HEK293T (cell line): ENCODE measurements at places on chromosomes 1 and 21.

- DNase-seq, result no peak
Measured at GRCh38 chr1:8252266-8252951, 65.5 kb upstream of the SLC45A1 start.

DNA sequence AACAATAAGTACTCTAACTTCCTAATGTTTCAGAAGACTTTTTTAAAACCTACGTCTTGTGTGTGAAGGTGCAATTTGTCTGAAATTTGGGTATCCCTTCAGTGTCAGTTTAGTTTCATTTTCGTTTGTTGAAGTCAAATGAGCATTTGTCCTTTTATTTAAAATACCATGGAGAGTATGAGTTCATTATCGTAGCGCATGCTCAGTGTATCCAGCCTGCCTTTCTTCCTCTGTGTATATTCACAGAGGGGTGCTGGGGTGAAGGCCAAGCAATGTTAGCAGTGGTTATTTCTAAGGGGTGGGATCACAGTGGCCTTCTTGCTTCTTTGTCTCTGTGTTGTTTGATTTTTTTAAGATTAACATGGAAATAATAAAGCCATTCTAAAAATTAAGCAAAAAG is 43.2 kb downstream of the CNN3 start:
- DNase-seq, result no peak

DNA sequence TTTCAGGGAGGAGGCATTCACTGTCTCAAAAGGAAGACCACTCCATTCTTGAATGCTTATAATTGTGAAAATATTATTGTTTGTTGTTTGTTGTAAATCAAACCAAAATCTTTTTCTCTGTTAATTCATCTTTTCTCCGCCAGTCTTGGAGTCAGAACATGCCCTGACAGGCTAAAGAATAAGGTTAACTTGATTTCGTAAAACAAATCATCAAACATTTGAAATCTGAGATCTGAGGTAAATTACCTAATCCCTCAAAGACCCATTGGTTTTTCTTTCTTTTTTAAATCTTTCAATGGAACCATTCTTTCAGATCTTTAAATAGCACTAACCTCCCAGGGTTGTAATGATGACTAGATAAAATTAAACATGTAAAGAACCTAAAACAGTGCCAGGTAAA is 430.1 kb upstream of the PTBP2 start:
- DNase-seq, result no peak

- no peak for DNase-seq
Measured at GRCh38 chr1:55233145-55233777, 18.1 kb upstream of the USP24 start.

DNA sequence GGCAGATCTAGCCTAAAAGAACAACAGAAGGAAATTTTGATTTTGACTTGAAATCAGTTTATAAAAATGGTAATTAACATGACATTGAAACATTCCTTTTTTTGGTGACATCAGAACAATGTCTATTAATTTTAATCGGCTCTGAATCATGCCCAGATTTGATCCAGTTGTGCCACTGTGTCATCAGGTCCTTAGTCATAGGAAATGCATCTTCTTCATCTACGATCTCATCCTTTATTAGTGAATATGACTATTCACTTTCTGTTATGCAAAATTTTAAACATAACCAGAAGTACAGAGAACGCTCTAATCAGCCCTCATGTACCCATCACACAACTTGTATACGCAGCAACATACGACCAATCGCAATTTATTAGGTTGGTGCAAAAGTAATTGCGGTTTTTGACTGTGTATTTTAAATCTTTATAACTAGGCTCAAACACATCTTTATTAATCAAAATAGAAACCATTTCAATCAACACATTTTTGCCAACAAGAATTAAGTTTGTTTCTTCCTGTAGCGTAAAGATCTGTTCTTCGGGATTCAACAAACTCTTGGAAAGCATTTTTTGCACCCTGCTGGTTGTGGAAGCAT is 40.3 kb upstream of the TLR5 start:
- DNase-seq, result no peak

DNA sequence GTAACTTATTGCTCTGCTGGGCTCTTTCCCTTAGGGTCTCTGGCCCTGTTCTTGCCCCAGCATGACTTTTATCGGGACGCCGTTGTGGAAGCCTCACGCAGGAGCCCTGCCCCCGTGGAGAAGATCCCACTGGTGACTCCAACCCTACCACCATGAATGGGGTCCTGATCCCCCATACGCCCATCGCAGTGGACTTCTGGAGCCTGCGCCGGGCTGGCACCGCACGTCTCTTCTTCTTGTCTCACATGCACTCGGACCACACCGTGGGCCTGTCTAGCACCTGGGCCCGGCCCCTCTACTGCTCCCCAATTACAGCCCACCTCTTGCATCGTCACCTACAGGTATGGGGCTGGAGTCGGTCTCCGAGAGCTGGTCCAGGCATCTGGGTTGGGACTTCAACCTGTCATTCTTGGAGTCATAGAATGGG is 322 bp downstream of the DCLRE1B start:
- DNase-seq, result peak; percentile 51

DNA sequence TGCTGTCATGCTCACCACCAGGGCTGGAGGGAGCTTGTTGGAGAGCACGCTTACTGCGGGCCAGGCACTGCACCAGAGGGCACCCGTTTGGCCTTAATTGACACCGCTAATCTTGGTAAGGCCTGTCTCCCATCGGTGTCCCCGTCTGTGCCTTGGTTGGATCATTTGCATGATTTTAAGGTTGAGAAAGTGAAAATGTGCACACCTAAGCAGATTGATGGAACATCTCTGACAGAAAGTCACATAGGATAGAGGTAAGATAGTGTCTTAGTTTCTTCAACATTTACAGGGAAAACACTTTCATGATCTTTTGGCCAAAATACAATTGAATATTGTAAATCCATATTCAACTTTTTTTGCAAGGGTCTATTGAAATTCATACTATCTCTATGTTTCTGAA is 255.5 kb downstream of the KCNJ6 start:
- no peak for DNase-seq

DNA sequence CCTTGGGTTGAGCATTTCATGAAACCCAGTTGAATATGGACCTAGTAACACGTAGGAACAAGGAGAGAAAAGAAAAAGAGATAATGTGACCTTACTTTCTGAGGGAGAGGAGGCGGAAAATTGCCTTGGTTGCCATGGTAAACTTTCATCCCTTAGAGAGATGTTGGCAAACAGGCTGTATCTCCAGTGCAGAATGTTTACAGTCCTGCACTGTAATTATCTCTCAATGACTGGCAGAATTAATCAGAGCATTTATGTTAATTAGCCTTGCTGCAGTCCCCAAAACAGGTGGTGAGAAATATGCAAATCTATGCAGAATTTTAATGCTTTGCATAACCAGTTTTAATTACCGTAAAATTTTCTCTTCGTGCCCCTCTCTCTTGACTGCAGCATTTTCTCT is 147.3 kb downstream of the CD247 start:
- DNase-seq, result no peak

GRCh38 chr1:936348-937264 is 12.9 kb downstream of the SAMD11 start:
- DNase-seq, result no peak

- DNase-seq, result no peak
Measured at GRCh38 chr1:29880556-29880955, 644.2 kb downstream of the PTPRU start.

- no peak for DNase-seq
Measured at GRCh38 chr1:109897259-109897955, 13.2 kb upstream of the CSF1 start.

GRCh38 chr1:71043065-71043464 is 4.6 kb downstream of the PTGER3 start:
- no peak for DNase-seq

GRCh38 chr21:25862112-25862511 is 127.3 kb downstream of the GABPA start:
- no peak for DNase-seq

- no peak for DNase-seq
Measured at GRCh38 chr1:156859523-156860112, 701 bp upstream of the INSRR start.

- no peak for DNase-seq
Measured at GRCh38 chr1:244963231-244963826, 99.0 kb upstream of the HNRNPU start.

GRCh38 chr1:208272311-208272710 is 28.1 kb upstream of the PLXNA2 start:
- no peak for DNase-seq

DNA sequence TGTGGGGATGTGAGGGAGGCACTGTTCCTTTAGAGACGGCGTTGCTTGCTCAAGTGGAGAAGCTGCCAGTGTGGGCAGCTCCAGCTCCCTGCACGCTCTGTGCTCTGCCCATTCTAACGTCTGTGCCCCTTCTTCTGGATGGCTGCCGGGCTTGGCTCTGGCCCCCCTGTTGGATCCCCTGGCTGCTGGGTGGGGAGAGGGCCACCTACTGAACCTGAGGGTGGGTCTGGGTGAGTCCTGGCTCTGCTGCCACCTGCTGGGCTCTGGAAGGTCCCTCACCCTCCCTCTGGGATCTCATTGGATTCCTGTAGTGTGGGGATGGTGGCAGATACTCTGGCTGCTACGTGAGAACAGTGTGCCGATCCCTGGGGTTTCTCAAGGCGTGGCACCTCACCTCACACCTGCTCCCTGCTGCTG is 5.0 kb downstream of the PFKL start:
- peak; percentile 69 for DNase-seq

GRCh38 chr1:9345471-9345870 is 52.8 kb downstream of the SPSB1 start:
- no peak for DNase-seq

GRCh38 chr21:38505654-38506523 is 7.6 kb upstream of the ERG start:
- DNase-seq, result peak; percentile 42

DNA sequence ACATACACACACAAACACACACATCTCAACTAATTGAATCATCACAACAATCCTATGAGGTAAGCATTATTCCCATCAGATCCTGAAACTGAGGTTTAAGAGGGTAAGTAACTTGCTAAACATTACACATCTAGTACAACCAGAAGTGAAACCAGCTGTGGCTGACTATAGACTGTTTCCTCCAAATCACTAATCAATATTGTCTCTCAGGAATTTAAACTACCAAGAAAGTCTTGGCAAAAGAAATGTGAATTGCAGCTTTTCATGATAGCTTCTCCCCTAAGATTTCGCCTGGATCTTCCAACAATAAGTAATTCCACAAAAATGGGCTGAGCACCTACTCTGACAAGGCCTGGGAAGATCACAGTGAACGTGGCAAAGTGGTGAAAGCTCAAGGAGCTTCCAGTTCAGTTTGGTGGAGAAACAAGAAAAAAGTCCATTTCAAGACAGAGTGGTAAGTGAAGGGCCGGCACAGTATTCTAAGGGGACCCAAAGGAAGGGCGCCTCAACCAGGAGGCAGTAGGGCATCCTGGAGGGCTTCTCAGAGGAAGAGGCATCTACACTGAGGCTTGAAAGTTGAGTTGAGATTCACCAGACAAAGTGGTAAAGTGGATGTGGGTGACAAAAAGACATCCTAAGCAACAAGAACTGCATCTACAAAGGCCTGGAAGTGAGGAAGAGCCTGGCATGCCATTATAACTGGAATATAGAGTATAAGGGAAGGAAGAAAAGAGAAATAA is 22.1 kb downstream of the LRRC52 start:
- no peak for DNase-seq

GRCh38 chr1:24930260-24931145 is at the start of gene RUNX3:
RUNX3 (minus strand) TSS chr1:24930276; CDS start chr1:24929868, 408 bp downstream.
- peak; percentile 64 for DNase-seq

GRCh38 chr1:15799004-15799867 is 8.2 kb downstream of the UQCRHL start:
- no peak for DNase-seq

- DNase-seq, result no peak
Measured at GRCh38 chr1:37472994-37473393, 1.4 kb upstream of the ZC3H12A start.

GRCh38 chr1:86708920-86709319 is 4.5 kb downstream of the SH3GLB1 start:
- DNase-seq, result no peak

- peak; percentile 4 for DNase-seq
Measured at GRCh38 chr1:1092894-1093609, 18.9 kb upstream of the RNF223 start.

DNA sequence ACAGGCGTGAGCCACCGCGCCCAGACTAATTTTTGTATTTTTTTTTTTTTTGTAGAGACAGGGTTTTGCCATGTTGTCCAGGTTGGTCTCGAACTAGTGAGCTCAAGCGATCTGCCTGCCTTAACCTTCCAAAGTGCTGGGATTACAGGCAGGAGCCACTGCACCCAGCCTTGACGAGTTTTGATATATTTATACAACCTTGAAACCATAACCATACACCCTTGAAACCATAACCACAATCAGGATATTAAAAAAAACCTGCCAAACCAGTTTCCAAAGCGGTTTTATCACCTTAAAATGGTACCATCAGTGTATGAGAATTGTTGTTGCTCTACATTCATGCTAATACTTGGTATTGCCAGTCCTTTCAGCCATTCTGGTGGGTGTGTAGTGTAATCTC is 3.7 kb upstream of the PHACTR4 start:
- DNase-seq, result no peak

GRCh38 chr1:219885680-219886079 is 42.7 kb downstream of the SLC30A10 start:
- no peak for DNase-seq

- no peak for DNase-seq
Measured at GRCh38 chr1:90580176-90580575, 136.9 kb downstream of the BARHL2 start.

DNA sequence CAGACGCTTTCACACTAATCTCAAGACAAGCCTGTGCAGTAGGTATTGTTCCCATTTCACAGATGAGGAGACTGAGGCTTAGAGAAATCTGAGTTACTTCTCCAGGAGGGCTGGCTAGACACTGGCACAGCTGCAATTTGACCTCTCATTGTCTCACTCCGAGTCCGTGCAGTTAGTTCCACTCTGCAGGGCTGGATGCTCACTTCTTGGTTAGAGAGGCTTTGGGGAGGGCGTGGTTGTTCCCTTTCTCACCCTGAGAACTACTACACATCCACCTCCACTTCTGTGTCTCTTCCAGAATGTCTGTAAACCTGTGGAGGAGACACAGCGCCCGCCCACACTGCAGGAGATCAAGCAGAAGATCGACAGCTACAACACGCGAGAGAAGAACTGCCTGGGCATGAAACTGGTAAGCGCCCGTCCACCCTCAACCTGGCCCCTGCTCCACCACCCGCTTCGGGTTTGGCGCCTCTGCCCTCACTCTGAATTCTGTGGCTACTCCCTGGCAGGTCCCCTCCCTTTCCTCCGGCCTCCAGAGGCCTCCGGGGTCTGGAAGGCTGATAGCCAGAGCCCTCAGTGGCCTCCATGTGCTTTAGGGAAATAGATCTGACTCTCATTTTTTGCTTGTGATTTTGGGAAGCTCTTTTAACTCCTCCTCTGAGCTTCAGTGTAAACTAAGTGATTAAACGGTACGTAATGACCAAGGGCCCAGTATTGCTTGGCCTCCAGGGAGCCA is 29.1 kb downstream of the EIF2D start:
- DNase-seq, result no peak

- DNase-seq, result no peak
Measured at GRCh38 chr1:12464045-12464461, 154.0 kb downstream of the DHRS3 start.
